ENCODE measurements at places on chromosomes 4 and X.

DNA sequence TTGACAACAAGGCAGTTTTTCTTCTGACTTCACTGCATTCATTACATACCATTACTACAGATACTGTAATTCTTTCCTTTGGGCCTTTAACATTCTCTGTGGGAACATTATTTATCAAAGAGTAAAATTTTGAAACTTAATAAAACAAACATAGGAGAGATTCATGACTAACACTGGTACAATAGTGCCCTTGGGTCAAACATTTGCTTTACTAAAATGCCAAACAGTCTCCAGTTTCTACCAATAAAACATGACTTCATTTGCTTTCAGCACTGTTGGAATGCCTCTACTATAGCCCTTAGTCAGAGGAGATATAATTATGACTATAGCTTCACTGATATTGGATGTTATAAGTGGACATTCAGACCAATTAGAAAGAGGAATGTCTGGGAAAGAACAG is 481.5 kb downstream of the PACRGL start:
- DNase-seq = no peak

DNA sequence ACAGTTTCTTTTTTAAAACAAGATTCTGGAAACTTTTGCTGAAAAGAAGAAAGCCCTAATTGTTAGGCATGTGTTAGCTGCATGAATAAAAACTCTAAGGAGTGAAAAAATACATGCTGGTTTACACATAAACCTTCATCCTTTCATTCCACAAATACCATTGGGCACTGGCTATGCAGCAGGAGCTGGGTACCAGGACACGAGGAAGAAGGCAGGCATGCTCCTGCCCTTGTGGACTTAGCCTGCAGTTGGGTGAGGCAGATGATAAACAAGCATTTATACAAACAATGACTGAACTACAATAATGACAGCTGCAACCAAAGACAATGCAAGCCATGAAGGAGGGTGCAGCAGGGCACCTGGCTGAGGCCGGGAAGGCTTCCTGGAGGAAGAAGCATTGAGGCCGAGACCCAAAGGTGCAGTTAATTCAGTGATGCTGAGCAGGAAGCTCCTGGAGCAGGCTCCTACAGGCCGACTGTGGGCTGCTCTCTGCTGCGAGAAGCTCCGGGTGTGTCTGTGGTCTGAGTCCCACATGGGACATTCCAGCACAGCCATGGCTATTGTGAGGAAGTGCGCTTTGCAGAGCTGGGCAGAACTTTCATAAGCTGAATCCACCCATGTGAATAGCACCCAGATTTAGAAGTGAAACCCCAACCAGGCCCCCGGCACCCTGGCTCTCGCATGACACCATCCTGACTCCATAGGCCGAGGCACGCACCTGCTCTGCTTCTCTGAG is 44.0 kb upstream of the MXD4 start:
- DNase-seq = no peak

- no peak for DNase-seq
These were observed 605 bp downstream of the ANXA5 start for GRCh38 chr4:121696170-121696580.

DNA sequence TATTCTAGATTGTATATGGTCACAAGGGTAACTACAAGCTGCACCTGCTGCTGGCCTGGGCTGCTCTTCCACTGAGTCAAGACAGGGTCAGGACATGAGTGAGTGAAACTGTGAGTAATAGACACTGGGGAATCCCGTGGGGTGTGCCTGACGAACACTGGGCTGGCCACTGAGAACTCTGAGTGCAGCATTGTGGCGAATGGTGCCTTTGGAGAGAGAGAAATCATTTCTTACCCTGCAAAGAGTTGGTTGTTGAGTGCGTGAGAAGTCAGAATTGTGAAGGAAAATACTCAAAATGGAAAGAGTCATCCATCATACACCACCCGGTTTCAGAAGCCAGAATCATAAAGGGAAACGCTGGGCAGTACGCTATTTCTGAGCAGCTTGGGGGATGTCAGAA is 43.1 kb upstream of the LSM6 start:
- DNase-seq = no peak

Data from stimulated activated CD8-positive, alpha-beta memory T cell treated with anti-CD3 and anti-CD28 coated beads, Interleukin-2, amount 100 ng/mL, for 1 hour (primary cell).